GM03348 (cell line): ENCODE measurements at places on chromosomes 5 and 9.

DNA sequence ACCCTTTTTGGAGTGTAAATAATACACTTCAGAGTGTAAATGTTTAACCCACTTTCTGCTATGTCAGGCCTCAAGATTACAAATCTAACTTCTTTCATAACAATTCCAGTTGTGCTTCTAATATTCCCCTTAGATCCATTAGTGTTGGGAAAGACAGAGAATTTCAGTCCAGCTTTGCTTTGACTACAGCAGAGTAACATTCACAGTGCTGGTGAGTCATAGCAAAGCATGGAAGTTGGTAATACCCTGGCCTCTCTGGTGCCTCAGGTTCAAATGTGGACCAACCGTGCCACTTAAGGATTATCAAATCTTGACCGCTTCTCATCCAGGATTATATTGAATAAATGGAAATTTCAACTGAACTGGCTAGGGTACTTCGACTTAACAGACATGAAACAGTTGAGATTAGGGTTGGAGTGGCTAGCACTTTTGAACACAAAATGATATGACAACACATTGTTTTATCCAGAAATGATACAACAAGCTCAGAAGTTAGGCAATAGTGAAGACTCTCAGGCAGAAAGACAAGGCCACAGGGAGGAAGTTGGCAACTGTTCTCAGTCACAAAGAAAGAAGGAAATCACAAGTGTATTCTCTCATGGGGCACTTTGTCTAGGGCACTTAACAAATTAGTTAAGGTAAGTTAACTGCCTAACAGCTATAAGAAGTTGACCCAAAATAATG is 24.4 kb upstream of the RASA1 start:
- peak; percentile 25 for DNase-seq

- no peak for DNase-seq
Measured at GRCh38 chr9:136748666-136749611, 614 bp upstream of the LCN6 start.

GRCh38 chr9:77592476-77592875 is 55.6 kb downstream of the GNA14 start:
- DNase-seq, result no peak

DNA sequence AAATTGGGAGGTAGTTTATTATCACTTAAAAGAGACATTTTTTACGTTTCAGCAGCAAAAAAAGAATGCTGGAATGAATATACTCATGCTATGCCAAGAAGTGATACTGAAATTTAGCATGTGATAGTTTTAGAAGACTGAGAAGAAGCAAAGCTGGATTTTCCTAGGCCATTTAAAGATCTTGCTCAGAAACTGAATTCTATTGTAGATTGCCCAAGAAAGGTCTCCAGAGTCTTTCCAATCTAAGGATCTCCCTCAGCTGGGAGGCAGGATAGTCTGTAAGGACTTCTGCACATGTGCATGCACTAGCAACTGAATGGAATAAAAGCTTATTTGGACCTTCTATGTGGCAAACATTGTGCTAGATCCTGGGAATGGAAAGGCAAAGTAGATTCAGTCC is 334.5 kb downstream of the DTWD2 start:
- no peak for DNase-seq

DNA sequence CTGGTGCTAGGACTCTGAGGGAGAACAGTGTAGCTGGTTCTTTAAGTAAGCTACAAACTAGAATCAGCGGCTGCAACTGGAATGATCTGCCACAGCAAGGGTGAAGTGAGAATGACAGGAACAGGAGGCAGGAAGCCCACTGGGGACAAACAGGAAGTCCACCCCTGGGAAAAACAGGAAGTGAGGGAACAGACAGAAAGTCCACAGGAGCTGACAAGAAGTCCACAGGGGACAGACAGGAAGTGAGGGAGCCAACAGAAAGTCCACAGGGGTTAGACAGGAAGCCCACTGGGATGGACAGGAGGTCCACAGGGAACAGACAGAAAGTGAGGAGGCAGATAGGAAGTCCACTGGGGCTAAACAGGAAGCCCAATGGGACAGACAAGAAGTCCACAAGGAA is 15.5 kb downstream of the ADAMTS16 start:
- no peak for DNase-seq

- DNase-seq, result no peak
Measured at GRCh38 chr5:140005145-140005591, 37.9 kb downstream of the NRG2 start.

DNA sequence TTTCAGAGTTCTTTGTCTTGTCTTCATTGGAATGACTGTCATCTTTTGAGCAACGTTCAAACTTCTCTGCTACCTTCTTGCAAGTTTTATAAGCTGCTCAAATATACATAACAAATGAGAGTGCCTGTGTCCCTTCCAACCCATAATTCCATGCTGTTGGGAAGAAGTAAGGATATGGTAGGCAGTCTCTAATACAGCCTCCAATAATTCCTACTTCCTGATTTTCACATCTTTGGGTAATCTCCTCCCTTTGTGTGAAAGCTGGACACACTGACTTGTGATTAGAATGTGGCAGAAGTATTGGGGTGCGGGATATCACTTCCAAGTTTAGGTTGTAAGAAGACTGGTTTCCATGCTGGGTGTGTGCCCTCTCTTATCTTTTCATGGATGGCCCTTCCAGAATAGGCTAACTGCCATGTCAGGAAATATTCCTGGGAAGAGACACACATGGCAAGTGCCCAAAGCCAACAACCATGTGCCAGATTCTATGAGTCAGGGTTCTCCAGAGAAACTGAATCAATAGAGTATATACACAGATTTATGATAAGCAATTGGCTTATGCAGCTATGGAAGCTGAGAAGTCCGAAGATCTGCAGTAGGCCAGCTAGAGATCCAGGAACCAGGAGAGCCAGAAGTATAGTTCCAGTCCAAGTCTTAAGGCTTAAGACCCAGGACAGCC is 531.3 kb downstream of the NTRK2 start:
- no peak for DNase-seq

GRCh38 chr5:180291943-180292831 is at the start of gene MAPK9:
Gene MAPK9 (minus strand): TSS chr5:180292083. CDS start chr5:180280561, 11,522 bp downstream.
- peak; percentile 99 for DNase-seq

DNA sequence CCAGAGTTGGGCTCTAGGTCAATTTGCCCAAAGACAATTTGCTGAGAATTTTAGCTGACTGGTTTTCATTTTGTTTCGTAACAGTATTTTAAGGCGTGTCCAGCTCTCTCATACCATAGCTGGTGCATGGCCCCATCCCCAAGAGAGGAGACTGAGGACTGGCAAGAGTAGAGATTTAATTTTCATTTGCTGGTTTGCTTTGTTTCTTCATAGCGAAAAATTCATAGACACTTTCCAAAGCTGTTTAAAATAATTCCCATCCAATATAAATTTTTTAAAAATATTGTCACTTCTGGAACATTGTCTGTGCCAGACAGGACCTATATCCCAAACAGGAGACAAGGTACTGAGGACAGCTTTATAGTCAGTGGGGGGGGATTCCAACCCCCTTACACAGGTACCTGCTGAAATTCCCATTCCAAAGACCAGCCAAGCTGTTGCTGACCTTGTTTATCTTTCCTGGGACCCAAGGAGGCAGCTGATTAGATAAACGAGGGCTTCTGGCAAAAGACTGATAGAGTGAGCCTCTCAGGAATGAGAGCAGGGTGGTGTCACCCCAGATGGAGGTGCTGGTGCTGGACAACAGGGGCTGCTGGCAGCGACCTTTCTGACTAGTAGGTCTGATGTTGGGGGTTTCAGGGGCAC is 6.8 kb upstream of the ANGPTL2 start:
- peak; percentile 46 for DNase-seq

GRCh38 chr5:141437221-141437620 is 6.9 kb downstream of the PCDHGA12 start:
- DNase-seq, result peak; percentile 44

GRCh38 chr5:40453689-40454088 is 226.0 kb upstream of the PTGER4 start:
- no peak for DNase-seq

- DNase-seq, result no peak
Measured at GRCh38 chr5:175045820-175046219, 321.4 kb downstream of the MSX2 start.

DNA sequence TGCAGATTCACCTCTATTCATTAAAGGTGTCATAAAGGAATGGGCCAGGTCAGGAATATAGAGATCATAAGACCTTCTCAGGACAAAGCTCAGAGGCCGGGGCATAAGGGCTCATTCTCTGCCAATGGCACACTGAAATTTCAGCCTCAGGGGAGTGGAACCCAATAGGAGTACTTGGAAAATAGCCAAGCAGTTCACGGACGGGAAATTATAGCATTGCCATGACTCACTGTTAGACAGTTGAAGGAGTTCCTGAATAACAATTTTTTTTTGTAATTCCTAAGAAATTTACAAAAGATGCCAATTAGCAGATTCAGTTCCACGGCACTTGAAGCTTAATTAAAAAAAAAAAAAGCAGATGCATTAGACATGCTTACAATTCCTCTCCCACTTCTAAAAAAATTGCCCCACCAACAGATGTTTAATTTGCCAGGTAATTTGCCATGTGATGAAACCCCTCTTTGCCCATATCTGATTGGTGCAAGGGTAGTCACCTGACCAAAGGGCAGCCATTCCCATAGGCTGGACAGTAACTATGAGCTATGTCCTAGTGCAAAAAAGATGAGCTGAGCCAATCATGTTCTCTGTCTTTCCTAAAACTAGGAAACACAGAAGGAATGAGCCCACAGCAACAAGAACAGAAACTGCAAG is 58.6 kb downstream of the PTCD2 start:
- DNase-seq, result peak; percentile 60

- DNase-seq, result no peak
Measured at GRCh38 chr5:58794875-58795274, 212.0 kb downstream of the RAB3C start.

GRCh38 chr9:38687389-38687842 is 32.5 kb downstream of the FAM240B start:
- no peak for DNase-seq

DNA sequence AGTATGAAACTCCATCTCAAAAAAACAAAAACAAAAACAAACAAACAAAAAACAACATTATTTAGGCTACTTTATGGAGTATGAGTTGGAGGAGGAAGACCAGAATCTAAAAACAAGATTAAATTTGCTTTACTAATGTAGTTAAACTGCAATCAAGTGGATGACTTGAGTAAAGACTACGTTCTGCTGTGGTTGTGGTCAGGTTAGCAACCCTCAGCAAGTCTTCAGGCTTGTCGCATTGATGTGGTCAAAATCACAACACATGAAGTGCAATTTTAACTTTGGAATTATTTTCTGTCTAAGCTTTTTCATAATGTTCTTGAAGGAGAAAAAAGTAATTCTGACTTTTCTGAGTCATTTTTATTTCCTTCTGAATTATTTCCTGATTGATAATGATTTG is 43.1 kb downstream of the PDE6A start:
- DNase-seq, result no peak

DNA sequence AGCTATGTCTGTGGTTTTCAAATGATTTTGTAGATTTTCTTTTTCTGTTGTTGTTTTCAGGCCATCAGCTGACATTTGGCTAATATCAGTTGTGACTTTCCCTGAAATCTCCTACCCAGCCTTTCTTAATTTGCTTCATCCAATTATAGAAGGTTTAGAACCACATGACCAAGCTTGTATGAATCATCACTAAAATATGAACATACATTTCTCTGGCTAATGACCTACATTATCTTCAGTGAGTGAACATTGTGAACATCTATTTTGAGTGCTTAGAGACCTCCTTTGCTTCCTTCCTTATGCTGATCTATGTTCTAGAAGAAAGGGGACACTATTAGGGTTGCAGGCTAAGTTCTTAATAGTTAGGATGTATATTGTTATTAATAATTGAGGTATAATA is 532.5 kb downstream of the RAB3C start:
- no peak for DNase-seq

GRCh38 chr9:133359399-133360175 is 3.2 kb downstream of the SURF2 start:
- DNase-seq, result peak; percentile 36

- no peak for DNase-seq
Measured at GRCh38 chr5:170540271-170540670, 36.5 kb downstream of the KCNIP1 start.

DNA sequence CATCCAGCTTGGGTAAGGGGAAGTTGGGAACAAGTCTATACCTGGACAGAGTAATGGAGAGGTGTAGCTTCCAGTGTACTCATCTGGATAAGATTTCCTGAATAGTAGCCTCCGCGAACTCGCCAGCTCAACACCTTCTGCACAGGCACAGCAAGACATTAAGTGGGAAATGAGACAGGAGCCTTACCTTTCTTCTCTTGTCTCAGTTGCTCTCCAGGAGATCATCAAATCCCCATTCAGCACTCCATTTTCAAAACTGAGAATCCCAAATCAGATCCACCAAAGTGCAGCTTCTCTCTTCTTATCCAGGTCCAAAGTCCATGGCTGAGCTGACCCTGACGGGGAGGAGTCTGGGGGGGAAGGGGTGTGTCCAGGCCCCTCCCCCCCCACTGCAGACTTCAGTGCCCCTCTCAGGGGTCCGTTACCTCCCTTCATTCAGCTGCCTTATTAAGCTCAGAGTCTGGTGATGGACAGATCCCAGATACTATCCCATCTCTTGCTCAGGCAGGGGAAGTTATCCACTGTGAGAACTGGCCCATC is 5.9 kb upstream of the MGAT1 start:
- DNase-seq, result no peak

DNA sequence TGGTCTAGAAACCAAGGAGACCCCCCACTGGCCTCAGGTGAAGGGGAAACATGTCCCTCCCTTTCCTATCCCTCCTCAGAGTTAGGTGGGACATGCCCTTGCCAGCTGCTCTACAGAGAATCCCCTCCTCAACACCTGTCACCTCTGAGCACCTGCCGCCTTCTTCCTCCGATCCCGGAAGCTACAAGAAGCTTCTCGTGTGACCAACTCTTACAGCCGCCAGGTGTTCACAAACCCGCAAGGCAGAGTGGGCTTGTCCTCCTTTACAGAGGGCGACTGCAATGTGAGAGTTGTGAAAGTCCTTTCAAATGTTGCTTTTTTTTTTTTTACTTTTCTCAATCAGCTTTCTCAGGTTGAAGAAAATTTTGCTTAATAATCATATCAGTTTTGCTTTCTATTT is 3.7 kb upstream of the ICE1 start:
- no peak for DNase-seq

DNA sequence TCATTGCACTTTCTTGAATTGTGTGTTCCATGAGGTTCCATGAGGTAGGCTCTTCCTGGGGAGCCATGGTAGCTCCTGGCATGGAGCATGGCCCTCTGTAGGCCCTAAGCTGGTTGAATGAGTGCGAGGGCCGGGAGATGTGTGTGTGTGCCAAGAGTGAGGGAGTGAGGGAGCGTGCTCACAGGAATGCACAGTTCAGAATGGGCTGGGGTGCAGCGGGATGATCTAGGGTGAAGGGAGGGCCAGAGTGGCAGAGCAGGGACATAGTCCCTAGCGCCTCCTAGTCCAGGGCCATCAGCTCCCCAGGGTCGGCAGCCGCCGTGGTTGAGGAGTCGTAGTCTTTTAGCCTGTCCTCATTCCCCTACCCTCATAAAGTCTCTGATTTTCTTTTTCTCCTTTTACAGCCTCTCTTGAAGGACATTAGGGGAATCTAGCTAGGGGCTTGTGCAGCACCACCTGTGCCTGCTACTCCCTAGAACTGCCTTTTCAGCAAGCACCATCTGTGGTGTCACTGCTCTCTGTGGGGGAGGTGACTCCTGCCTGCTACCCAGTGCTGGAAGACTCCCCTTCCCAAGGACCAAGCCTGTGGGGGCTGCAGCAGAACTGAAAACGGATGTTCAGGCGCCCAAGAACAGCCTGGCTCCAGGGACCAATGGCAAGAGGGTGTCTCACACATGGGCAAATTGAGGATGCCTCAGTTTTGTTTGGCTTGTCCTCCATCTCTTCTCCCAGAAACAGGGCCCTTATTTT is 65.3 kb upstream of the PPARGC1B start:
- DNase-seq, result no peak

- DNase-seq, result no peak
Measured at GRCh38 chr5:106393276-106393675, 1277.5 kb downstream of the EFNA5 start.
